ENCODE measurements at places on chromosomes 6 and 20.

GRCh38 chr20:3193806-3194616 is 10.5 kb downstream of the DDRGK1 start:
- no peak for DNase-seq

DNA sequence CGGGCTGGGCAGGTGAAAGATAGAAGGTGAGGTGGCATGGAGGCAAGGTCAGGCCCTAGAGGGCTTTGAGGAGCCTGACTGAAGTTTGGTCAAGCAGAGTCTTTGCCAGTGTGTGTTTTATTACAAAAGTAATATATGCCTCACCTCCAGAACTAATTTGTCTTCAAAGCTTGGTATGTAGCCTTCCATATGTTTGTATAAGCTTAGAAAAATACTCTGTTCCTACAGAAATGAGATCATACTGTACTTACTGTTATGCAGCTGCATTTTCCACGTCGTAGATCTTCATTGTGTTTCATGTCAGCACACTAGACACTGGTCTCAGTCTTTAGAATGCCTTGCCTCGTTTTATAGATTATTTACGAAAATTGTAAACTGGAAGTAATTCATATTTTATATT is 61.8 kb downstream of the ANKS1A start:
- no peak for DNase-seq

- no peak for DNase-seq
These were observed 1.3 kb downstream of the SUPT3H start for GRCh38 chr6:45376310-45377042.

GRCh38 chr20:20276811-20277530 is 90.9 kb upstream of the INSM1 start:
- no peak for DNase-seq

- DNase-seq = no peak
These were observed 136.1 kb upstream of the SULF2 start for GRCh38 chr20:47921408-47921807.

DNA sequence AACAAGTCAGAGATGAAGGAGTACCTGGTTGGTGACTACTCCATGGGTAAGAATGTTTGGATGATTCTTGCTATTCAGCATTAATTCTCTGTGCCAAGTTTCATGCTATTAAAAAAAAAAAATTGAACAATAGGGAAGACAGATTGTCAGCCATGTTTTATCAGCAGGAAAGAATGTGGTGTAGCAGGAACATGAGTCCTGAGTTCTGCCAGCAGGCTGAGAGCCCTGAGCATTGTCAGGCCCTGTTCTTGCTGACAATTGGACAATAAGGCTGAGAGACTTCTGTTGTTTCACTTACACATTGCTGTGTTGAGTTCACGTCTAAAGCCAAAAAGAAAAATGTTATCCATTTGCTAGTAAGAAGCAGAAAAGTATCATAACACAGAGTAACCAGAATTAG is 70.4 kb upstream of the SMIM28 start:
- no peak for DNase-seq

GRCh38 chr6:97138581-97138980 is 144.4 kb downstream of the MMS22L start:
- no peak for DNase-seq

DNA sequence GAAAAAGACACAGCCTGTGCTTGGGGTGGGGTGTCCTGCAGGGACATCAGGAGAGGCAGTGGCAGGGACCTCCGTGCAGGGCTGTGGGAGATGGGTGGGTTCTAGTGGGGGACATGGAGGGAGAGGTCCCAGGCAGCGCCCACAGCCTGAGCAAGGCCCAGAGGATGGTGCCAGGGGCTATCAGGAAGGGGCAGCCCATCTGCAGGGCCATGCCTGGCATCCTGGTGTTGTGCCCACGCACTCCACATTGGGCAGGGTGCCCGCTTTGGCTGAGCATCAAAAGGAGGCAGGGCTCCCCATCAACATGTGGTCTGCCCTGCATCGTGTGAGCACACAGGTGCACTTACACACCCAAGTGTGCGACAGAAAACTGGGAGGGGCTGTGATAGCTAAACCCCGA is 184.3 kb upstream of the SNX9 start:
- no peak for DNase-seq

DNA sequence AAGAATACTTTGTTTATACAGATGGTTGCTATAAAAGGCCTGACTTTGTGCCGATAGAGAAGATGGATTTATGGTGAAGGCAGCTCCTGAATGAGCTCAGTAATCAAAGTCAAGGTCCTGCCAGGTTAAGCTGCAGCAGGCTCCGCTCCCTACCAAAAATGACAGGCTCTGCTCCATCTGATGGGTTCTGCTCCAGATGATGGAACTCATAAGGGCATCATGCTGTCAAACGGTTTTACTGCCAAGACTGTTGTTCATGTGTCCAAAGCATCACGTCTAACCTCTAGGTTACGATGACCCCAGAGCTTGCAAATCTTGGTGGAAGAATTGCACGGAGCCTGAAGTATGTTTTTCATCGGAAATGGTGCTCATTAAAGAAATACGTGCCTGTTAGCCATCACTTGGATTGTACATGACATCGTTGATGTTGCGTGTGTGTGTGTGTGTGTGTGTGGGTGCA is 19.2 kb upstream of the PTGIS start:
- DNase-seq = no peak

GRCh38 chr6:100343316-100344077 is 121.2 kb downstream of the SIM1 start:
- DNase-seq = no peak

DNA sequence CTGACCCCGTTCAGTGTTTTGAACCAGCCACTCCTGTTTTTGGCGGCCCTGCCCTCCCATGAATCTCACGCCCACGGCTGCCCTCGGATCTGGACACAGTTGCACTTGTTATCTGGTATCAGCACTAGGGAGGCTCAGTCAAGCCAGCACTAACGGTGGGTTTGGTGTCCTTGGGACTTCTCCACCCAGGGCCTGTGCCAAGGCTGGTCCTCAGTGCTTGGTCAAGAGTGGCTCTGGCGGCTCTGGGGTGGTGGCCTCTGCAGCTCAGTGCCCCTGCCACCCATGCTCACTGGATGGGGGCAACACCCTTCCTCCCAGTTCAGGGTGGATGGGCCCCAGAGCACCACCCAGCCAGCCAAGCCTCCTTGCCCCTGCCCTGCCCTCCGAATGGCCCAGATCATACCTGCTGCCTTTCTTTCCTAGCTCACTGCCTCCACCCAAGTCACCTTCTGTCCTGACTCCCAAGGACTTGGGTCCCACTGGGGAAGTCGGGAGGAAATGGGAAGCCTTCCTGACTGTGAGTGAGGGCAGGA is 54.7 kb downstream of the SSR1 start:
- DNase-seq = no peak

DNA sequence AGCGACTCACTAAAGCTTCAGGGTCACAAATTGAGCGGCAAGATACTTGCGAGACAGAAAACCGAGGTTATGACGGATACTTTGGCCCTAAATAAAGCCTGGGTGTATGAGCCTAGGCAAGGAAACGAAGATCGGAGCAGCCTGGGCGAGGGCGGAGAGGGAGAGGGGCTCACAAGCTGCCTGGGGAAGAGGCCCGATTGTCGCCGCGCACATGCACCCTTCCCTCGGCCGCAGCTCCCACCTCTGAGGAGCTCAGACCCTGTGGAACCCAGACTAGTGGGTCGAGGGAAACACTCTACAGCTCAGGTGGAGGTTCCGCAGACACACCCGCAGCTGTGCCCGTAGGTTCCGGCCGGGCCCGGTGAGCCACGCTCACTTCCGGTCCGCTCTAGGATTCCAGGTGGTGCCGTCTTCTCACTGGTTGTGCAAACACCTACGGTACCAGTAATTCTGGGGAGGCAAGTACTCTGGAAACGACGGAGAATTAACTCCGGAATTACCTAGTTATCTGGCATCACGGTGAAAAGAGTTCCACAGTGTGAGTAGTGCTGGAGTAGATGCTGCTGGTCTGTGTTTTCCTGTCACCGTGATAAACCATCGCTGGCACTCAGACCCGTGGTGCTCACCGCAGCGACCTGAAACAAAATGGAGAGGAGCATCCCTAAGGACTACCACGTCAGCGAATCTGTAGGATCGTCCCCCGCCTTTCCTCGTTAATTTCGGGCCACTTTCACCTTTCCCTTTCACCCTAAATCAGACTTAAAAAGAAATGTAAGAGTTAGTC is 61.5 kb downstream of the GPX5 start:
- peak; percentile 33 for DNase-seq

GRCh38 chr20:53165452-53165851 is 193.3 kb downstream of the TSHZ2 start:
- no peak for DNase-seq

DNA sequence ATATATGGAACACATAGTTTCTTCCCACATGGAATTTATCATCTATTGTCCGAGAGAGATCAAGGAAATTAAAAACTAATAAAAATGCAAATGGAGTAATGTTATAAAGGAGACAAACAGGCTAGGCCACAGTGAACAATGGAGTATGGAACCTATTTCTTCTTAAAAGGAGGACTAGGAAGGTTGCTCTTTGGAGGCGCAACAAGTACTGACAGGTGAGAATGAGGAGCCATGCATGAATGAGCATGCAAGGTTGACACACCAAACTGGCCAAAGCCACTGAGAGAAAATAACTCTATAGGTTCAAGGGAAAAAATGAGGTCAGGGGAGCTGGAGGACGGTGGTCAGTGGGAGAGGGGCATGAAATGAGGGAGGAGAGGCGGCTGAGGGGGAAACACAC is 40.9 kb downstream of the PSMB1 start:
- DNase-seq = no peak

- peak; percentile 27 for DNase-seq
These were observed 48.1 kb upstream of the MYL9 start for GRCh38 chr20:36493051-36493800.

GRCh38 chr20:33183312-33183711 is 15.4 kb downstream of the BPIFA2 start:
- no peak for DNase-seq

GRCh38 chr6:33172688-33173534 is 19.4 kb downstream of the COL11A2 start:
- DNase-seq = peak; percentile 41

- no peak for DNase-seq
These were observed 130.2 kb upstream of the HDDC2 start for GRCh38 chr6:125431971-125432370.

- no peak for DNase-seq
These were observed 78.6 kb downstream of the MDGA1 start for GRCh38 chr6:37618916-37619590.

- no peak for DNase-seq
These were observed 392.5 kb downstream of the CD83 start for GRCh38 chr6:14510038-14510437.

DNA sequence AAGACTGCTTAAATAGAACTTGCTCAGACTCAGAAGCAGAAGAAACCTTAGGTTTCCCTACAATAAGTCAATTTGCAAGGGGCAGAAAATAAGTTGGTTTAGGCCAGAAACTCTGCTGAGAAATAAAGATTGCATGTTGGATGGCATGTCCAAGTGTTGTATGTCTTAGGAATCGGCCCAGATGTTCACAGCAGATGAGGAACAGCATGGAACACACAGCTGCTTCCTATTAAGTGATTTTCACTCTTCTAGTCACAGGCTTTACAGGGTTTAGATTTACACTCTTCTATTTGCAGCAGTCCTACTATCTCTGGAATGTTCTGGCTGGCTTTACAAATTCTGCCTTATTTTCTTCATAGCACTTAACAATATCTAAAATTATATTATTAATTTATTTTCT is 3.2 kb downstream of the ZKSCAN4 start:
- DNase-seq = no peak

GRCh38 chr6:41257369-41258195 is 28.9 kb downstream of the TREM1 start:
- DNase-seq = no peak

GRCh38 chr6:26657256-26657655 is 2.3 kb downstream of the ZNF322 start:
- DNase-seq = no peak

Measured in endothelial cell (in vitro differentiated cells).